ENCODE measurements at places on chromosomes 11 and 22. TPM values are rescaled to one million over a fixed set of nuclear protein-coding genes. Genes with fewer than 3 reads are reported as not detected.

CRYBB2 gene
- not detected for total RNA-seq

SLC5A1 gene
- total RNA-seq: not detected

CNTF gene
- 1.5 TPM for total RNA-seq

GRCh38 chr22:31130873-31131272, 8.1 kb downstream of the INPP5J start:
- H3K36me3 ChIP-seq: peaks cover 13% of the 10 kb centered on the region
- no peak for DNase-seq
- H3K4me3 ChIP-seq: no peak overlapping the region
- H3K27ac ChIP-seq: no peak overlapping the region
- peaks cover 20% of the 10 kb centered on the region for H3K4me1 ChIP-seq
- no peaks in the 10 kb centered on the region for H3K27me3 ChIP-seq

SLC17A6 gene
- 1.6 TPM for total RNA-seq

Data from H1 (cell line).